Osteoblast (primary cell): ENCODE measurements at places on chromosomes 5 and 9. TPM values are rescaled to one million over a fixed set of nuclear protein-coding genes. Genes with fewer than 3 reads are reported as not detected.

The DNM1 gene
- total RNA-seq, result 3.6 and 6.5 TPM in 2 replicates

The TCERG1 gene
- total RNA-seq, result 42.0 and 43.6 TPM in 2 replicates

The SPATA31A3 gene
- total RNA-seq, result not detected in 2 replicates

The ADGRV1 gene
- total RNA-seq, result under 0.01 TPM in 1 of 2 replicates, not detected in the other

The TAS2R1 gene
- total RNA-seq, result not detected in 2 replicates

The ST8SIA4 gene
- total RNA-seq, result 1.4 and 1.8 TPM in 2 replicates

The THOC3 gene
- total RNA-seq, result 22.1 and 24.2 TPM in 2 replicates

The APBA1 gene
- 1.8 and 5.3 TPM in 2 replicates for total RNA-seq

DNA sequence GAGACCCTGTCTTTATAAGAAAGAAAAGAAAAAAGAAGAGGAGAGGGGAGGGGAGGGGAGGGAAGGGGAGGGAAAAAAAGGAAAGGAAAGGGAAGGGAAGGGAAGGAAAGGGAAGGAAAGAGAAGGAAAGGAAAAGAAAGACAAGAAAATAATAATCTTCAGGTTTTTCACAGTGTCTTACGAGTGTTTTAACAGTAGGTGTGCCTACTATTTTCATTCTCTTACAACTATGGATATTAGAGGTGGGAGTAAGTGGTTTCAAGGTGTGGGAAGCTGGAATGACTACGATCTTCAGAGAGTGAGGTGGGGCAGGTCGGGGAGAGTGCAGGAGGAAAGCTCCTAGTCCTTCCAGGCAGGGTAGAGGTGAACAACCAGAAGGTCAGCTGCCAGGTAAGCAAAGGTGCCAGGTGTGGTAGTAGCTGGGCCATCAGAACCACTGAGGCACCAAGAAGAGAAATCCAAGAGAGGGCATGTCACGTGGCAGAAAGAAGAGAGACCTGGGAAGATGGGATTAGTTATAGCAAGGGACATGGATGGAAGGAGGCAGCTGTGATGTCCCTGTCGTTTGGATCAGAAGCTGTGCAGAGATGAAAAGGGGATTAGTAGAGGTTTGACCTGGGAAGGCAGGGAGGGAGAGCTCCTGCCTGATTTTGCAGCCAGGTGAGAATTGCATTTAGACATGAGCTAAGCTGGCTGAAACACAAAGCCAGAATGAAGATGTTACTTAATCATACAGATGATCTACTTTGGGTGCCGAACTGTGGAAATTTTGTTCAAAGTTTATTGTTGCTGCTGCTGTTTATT lies 95.4 kb downstream of the OTULIN start:
- no peak for DNase-seq
- H3K27ac ChIP-seq, result no peak overlapping the region
- peaks cover 44% of the 10 kb centered on the region for H3K36me3 ChIP-seq
- H3K4me3 ChIP-seq, result no peak overlapping the region
- no peaks in the 10 kb centered on the region for H3K4me1 ChIP-seq

DNA sequence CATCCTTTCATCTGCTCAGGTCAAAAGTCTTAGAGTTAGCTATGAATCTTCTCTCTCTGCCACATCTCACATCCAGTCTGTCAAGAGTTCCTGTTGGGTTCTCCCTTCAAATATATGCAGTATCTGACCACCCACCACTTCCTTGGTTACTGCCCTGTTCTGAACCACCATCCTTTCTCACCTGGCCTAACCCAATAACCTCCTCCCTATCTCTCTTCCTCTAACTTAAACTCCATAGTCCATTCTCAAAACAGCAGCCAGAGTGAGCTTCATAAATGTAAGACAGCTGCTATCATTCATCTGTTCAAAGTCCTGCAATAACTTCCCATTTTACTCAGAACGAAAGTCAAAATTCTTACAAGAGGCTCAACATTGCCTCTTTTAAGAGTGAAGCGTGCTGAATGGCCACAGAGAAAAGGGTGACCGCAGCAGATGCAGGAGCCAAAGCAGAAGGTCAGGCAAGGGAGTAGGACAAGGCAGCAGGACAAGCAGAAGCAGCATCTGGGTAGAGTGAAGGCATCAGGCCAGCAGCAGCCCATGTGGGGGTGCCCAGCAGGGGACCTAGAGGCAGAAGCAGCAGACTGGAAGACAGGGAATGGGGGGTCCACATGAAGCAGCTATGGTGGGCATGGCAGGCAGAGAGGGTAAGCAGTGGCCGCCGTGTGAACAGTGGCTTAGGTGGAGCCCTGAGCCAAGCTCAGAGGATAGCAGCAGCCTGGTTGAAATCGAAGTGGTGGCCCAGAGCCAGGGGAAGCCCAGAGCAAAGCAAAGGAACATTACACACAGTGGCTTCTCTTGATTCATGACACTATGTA lies 39.3 kb upstream of the CDC42SE2 start:
- no peak for DNase-seq
- H3K27ac ChIP-seq, result no peak overlapping the region
- H3K4me3 ChIP-seq, result no peak overlapping the region
- peaks cover 2% of the 10 kb centered on the region for H3K4me1 ChIP-seq
- H3K36me3 ChIP-seq, result no peaks in the 10 kb centered on the region

DNA sequence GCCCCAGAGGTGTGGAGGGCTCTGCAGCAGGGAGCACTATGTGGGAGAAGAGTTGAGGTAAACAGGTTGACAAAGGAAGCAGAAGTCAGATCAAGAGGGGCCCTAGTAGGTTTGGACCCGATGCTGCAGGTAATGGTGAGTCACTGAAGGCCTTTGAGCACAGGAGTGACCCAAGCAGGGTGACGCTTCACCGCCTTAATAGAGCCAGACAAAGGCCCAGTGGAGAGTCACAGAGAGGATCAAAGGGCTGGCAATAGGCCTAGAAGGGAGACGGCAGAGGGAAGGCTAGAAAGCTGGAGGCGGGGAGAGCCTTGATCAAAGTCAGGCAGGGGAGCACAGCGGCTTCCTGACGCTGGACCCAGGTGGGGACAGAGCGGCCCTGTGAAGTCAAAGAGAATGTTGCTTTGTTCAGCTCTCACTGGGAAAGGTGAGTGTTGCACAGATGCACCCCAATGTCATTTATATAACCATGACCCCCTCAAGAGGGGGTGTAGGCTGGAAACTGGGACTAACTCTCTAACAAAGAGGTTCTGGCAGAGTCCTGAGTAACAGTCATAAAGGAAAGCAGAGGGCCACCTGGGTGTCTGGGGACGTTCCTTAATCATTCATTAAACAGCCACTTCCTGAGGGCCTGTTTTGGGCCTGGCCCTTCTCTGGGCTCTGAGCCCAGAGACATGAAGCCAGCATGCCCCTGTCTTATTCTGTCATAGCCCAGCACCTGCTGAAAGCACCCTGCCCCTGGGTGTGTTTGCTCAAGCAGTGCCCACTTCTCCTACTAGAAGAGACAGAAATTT lies 9.8 kb upstream of the CPLX2 start:
- H3K27ac ChIP-seq, result no peak overlapping the region
- no peaks in the 10 kb centered on the region for H3K4me1 ChIP-seq
- DNase-seq, result peak; percentile 77
- H3K4me3 ChIP-seq, result no peak overlapping the region

GRCh38 chr9:113289091-113289490 lies 13.6 kb downstream of the PRPF4 start:
- DNase-seq, result no peak
- H3K27me3 ChIP-seq, result no peaks in the 10 kb centered on the region
- H3K36me3 ChIP-seq, result peaks cover 83% of the 10 kb centered on the region
- no peak overlapping the region for H3K4me3 ChIP-seq
- no peaks in the 10 kb centered on the region for H3K4me1 ChIP-seq

DNA sequence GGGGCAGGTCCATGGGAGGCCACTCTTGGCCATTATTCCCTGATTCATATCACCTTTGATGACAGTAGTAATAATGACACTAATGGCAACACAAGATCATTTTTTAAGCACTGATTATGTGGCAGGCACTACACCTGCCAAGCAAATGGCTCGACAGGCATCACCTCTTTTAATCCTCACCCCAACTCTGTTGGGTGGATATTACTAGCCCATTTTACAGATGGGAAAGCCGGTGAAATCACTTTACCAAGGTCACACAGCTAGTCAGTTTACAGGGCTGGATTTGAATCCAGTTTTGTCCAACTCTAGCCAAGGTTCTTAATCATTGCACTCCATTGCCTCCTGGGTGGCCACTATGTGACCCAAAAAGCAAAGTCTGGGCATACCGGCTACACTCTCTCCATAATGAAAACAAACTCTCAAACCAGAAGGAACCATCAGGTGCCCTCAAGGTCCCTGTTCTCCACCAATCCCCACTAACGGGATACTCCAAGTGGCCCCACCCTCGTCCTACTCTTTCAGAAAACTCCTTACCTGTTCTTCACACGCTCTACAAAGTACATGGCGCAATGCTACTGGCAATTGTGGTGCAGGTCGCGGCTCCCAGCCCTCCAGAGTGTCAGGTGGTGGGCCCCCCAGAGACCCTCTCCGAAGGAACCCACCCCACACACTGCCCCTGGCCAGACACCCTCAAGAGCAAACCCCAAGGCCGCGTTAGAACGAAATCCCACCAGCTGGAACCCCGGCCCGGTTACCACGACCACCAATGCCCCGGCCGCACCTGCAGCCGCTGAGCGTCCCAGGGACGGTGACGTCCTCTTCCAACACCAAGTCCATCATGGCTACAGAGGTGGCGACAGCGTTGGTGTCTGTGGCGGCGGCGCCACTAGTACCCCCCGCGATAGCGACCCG lies 572 bp downstream of the CDK5RAP2 start:
- DNase-seq, result peak; percentile 65
- no peaks in the 10 kb centered on the region for H3K27me3 ChIP-seq

GRCh38 chr5:134022333-134022732 lies 17.6 kb upstream of the VDAC1 start:
- H3K36me3 ChIP-seq, result no peaks in the 10 kb centered on the region
- H3K27me3 ChIP-seq, result peaks cover 3% of the 10 kb centered on the region
- peaks cover 6% of the 10 kb centered on the region for H3K4me1 ChIP-seq
- H3K4me3 ChIP-seq, result no peak overlapping the region
- no peak overlapping the region for H3K27ac ChIP-seq

DNA sequence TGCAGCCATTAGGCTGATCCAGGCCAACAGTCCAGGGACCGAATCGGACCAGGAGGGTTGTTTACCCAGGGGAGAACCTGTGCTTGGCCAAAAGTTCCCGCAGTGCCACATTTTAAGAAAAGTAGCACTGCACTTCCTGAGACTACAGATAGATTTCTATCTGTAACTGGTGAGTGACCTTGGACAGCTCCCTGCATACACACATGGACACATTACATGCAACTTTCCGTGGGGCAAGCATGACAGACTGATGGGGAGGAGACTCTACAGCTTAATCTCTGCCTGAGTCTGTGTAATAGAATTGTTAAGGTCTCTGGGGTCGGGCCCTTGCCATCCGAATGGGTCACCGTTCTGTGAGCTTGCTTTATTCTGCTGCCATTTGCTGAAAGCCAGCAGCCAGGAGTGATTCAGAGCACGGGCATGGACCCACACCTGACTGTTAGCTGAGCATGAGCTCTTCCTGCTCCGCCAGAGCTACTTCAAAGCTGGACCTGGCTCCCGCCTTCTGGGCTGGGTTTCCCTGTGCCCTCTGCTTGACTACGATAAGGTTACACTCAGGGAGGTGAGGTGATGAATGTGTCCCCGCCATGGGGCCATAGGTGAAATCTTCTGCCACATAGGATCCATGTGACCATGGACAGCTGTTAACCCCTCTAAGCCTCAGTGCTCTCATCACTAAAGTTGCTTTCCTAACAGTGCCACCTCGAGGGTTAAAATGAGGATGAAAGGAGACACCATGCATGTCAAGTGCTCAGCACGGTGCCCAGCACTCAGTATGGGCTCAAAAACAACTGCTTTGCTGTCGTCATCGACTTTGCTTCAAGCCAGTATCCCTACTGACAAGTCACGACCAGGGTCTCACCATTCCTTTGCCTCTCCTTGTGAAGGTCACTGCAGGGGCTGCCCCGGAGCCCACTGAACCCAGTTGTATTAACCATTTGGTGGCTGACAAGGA lies 200.0 kb downstream of the MELK start:
- no peak for DNase-seq
- no peak overlapping the region for H3K4me3 ChIP-seq
- H3K4me1 ChIP-seq, result no peaks in the 10 kb centered on the region
- no peak overlapping the region for H3K27ac ChIP-seq

- peak within 1 kb of the TSS; percentile 85 for H3K27ac ChIP-seq
- DNase-seq, result peak; percentile 93
- H3K4me1 ChIP-seq, result peaks cover 18% of the 10 kb centered on the region
- H3K36me3 ChIP-seq, result no peaks in the 10 kb centered on the region
- H3K4me3 ChIP-seq, result peak within 1 kb of the TSS; percentile 81
These were observed at the start of gene TUSC1 for GRCh38 chr9:25678147-25678666. Gene TUSC1, minus strand, starts transcription at chr9:25678444. Its CDS starts 132 bp downstream, at chr9:25678312.

- no peak overlapping the region for H3K27ac ChIP-seq
- H3K36me3 ChIP-seq, result no peaks in the 10 kb centered on the region
- peaks cover 3% of the 10 kb centered on the region for H3K4me1 ChIP-seq
- no peak overlapping the region for H3K4me3 ChIP-seq
These were observed 58.6 kb upstream of the ZBED3 start for GRCh38 chr5:77145666-77146065.

DNA sequence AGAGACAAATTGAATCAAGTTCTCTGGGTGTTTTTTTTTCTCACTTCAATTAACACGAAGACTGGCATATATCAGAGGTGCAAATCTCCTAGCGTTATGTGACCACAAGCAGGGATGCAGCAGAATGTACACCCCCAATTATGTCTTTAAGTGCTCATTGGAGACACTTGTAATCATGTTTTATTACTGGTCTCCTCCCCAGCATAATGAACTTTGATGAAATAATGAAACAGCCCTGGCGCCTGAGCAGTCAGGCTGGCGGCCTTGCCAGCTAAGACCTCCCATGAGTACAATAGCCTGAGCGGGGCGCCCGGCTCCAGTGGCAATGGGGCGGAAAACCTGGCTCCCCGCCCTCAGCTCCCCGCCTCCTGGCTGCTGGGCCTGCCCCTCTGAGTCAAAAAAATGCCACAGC lies 209.4 kb upstream of the MSX2 start:
- no peaks in the 10 kb centered on the region for H3K4me1 ChIP-seq
- no peak for DNase-seq
- H3K36me3 ChIP-seq, result no peaks in the 10 kb centered on the region
- H3K27me3 ChIP-seq, result no peaks in the 10 kb centered on the region
- H3K4me3 ChIP-seq, result no peak overlapping the region
- no peak overlapping the region for H3K27ac ChIP-seq

GRCh38 chr9:114696814-114697544 lies 15.0 kb upstream of the TEX48 start:
- no peaks in the 10 kb centered on the region for H3K36me3 ChIP-seq
- no peak for DNase-seq
- peaks cover 18% of the 10 kb centered on the region for H3K4me1 ChIP-seq
- no peak overlapping the region for H3K4me3 ChIP-seq
- no peaks in the 10 kb centered on the region for H3K27me3 ChIP-seq

DNA sequence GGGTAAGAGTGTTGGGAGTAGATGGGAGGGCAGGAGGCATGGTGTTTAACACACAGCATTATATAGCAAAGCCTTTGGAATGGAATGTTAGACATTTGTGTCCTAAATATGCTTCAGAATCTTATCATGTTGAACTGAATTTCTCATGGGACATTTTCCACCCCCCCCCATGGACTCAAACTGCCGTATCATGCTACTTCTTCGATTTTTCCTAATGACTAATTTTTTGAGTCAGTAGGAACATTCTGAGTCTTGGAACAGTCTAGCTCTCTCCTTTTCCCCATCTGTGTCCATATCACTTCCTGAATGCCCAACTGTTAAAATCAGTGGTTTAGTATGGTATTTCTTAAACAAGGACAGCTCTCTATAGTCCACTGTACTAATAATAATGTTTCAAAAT lies 380.6 kb downstream of the TLE4 start:
- no peaks in the 10 kb centered on the region for H3K36me3 ChIP-seq
- no peak overlapping the region for H3K4me3 ChIP-seq
- peaks cover 8% of the 10 kb centered on the region for H3K4me1 ChIP-seq
- no peaks in the 10 kb centered on the region for H3K27me3 ChIP-seq
- H3K27ac ChIP-seq, result peak overlapping the region; percentile 57
- DNase-seq, result peak; percentile 8
